ENCODE measurements at places on chromosomes 16 and 17.
A peak's percentile ranks its signal among the peaks of the same experiment; 100 is the strongest.

GRCh38 chr17:5282642-5283217 lies 646 bp downstream of the RABEP1 start:
- peak overlapping the region; percentile 90 for H3K4me3 ChIP-seq
- peak overlapping the region; percentile 88 for H3K27ac ChIP-seq

DNA sequence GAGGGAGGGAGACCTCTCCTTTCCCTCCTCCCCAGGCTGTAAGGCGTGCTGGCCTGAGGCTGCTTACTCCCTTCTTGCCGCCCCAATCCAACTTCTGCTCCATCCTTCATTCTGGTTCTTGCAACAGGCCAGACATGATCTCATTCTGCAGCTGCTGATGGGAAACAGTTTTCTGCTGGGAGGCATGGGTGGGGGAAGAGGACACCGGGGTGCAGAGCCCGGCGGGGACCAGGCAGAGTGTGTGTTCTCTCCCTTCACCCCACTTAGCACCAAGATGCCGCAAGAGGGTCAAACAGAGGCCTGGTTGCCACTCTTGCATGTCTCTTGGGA lies 1.4 kb downstream of the SARM1 start:
- no peaks in the 10 kb centered on the region for H3K27me3 ChIP-seq
- peaks cover 12% of the 10 kb centered on the region for H3K4me1 ChIP-seq
- no peak for DNase-seq
- H3K36me3 ChIP-seq = peaks cover 2% of the 10 kb centered on the region
- peak overlapping the region; percentile 79 for H3K4me3 ChIP-seq
- peak overlapping the region; percentile 60 for H3K27ac ChIP-seq

DNA sequence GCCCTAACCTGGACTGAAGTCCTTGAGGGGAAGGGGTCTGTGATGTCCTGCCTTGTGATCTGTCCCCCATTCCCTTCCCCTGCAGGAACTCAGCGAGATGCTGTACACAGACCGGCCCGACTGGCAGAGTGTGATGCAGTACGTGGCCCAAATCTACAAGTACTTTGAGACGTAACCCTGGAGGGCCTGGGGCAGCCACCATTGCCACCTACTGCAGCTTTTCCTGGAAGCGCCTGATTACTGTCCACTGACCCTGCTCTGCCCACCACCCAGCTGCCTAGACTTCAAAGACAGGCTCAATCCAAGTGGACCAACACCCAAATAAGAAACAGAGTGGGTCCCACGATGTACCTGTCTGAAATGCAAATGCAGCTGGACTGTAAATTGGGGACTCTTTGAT lies 153.4 kb downstream of the LGALS9B start:
- H3K27me3 ChIP-seq = no peaks in the 10 kb centered on the region
- no peak overlapping the region for H3K4me3 ChIP-seq
- no peaks in the 10 kb centered on the region for H3K4me1 ChIP-seq
- no peak overlapping the region for H3K27ac ChIP-seq
- DNase-seq = no peak
- no peaks in the 10 kb centered on the region for H3K36me3 ChIP-seq

- H3K27me3 ChIP-seq = peaks cover 17% of the 10 kb centered on the region
- H3K27ac ChIP-seq = no peak overlapping the region
- no peak overlapping the region for H3K4me3 ChIP-seq
These were observed 2.1 kb downstream of the ITGB4 start for GRCh38 chr17:75723171-75723930.

DNA sequence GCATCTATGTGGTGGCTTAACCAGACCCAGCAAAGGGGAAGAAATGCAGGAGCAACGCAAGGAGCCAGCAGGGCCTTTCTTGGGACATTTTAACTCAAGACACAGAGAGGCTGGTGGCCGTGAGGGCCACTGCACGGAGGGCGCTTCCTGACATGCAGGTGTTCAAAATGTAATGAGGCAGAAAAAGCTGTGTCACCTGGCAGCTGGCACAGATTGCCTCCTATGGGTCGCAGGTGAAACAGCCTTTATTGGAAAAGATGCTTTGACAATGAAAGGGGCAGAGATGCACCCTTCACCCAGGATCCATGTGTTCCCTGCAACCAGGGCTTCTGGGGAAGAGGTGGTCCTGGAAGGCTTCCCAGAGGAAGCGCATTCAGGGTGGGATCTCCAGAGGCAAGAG lies 219.3 kb downstream of the XYLT1 start:
- no peaks in the 10 kb centered on the region for H3K27me3 ChIP-seq
- peaks cover 8% of the 10 kb centered on the region for H3K36me3 ChIP-seq
- H3K4me1 ChIP-seq = peaks cover 3% of the 10 kb centered on the region
- no peak for DNase-seq

DNA sequence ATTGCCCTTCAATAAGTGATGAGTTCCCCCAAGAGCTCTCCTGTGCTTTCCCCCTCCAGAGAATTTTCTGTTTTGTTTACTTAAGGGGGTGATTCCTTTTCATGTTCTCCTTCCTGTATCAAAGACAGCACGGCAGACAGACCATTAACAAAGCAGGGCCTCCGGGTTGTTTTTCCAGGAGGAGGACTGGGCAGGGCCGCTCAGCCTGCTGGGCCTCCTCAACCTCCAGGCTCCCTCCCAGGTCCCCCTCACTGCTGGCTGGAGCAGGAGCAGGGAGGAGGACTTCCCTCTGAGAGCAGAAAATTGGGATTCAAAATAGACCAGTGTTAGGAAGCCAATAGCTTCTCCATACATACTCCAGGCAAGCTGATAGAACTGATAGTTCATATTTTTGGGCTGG lies 20.4 kb downstream of the SDK2 start:
- DNase-seq = no peak
- H3K4me3 ChIP-seq = no peak overlapping the region
- H3K4me1 ChIP-seq = no peaks in the 10 kb centered on the region

- H3K4me1 ChIP-seq = peaks cover 9% of the 10 kb centered on the region
- H3K4me3 ChIP-seq = no peak overlapping the region
- no peaks in the 10 kb centered on the region for H3K36me3 ChIP-seq
- no peak overlapping the region for H3K27ac ChIP-seq
- H3K27me3 ChIP-seq = no peaks in the 10 kb centered on the region
These were observed 66.0 kb upstream of the CDH5 start for GRCh38 chr16:66300501-66300900.

GRCh38 chr17:56786989-56787482 lies 46.7 kb downstream of the C17orf67 start:
- peak overlapping the region; percentile 81 for H3K27ac ChIP-seq
- H3K4me3 ChIP-seq = peak overlapping the region; percentile 50
- peaks cover 32% of the 10 kb centered on the region for H3K4me1 ChIP-seq
- peaks cover 12% of the 10 kb centered on the region for H3K36me3 ChIP-seq
- peak; percentile 80 for DNase-seq
- H3K27me3 ChIP-seq = no peaks in the 10 kb centered on the region

DNA sequence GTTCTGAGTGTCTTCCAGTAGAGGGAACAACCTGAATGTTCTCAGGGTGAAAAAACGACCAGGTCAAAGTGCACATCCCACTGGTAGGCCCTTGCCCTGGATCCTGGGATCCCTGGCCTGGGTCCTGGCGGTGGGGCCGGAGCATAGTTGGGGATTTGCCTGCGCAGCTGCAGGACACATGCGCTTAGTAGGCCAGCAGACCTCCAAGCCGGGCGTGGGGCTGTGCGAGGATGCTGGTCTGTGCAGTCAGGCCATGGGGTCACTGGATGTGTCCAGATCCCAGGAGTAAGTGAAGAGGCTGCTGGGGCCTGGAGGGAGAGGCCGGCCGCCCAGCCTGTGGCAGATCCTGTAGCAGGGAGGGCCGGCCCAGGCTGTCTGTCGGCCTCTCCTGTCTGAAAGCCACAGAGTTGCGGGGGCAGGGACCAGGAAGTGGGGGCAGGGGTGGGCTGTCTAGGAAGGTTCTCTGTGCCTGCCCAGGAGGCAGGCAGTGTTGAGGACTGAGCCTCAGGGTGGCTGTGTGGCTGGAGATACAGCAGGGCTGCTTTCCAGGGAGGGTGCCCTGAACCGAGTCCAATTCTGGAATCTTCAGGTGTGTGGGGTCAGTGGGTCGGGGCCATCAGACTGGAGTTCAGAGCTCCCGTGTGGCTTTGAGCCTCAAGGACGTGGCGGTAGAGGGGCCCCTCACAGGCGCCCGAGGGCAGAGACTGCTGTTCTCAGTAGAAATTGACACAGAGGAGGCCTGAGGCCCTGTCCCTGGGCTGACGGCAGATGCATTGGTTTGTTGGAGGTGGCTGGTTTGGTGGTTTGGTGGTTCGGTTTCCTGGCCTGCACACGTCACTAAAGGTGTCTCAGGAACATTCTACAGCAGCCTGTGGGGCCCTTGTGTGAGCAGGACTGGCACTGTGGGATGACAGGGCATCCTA lies 17.2 kb upstream of the NUDT16L1 start:
- no peaks in the 10 kb centered on the region for H3K27me3 ChIP-seq
- peaks cover 21% of the 10 kb centered on the region for H3K4me1 ChIP-seq
- H3K27ac ChIP-seq = peak overlapping the region; percentile 93
- H3K4me3 ChIP-seq = peak overlapping the region; percentile 65
- peaks cover 24% of the 10 kb centered on the region for H3K36me3 ChIP-seq
- DNase-seq = peak; percentile 80

DNA sequence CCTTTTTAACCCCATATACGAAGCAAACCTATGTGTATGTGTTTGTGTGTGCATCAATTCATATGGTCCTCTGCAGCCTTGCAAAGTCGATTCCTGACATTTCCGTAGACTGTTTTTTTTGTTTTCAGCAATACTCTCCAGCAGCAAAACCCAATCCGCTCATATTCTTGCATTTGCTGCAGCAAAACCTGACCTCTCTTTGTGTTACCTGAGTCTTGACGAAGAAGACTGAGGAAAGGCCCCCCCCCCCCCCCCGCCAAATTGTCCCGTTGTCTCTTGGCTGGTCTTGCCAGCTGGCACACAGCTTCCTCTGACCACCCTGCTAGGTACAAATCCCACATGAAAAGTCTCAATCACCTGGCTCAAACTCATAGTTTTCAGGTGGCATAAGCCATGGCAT lies 494.7 kb downstream of the WWOX start:
- no peak overlapping the region for H3K27ac ChIP-seq
- H3K36me3 ChIP-seq = no peaks in the 10 kb centered on the region
- H3K4me3 ChIP-seq = no peak overlapping the region
- no peaks in the 10 kb centered on the region for H3K27me3 ChIP-seq

DNA sequence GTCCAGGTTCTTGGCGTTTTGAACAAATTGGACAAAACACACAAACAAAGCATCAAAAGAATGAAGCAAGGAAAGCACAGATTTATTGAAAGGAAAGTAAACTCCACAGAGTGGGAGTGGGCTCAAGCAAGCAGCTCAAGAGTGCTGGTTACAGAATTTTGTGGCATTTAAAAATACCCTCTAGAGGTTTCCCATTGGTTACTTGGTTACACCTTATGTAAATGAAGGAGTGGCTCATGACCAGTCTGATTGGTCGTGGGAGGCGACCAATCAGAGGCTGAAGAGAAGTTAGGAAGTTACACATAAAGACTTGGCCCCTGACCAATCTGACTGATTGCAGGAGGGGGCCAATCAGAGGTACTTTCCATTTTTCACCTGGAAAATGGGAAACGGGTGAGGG lies 1373.8 kb upstream of the GOT2 start:
- no peak overlapping the region for H3K4me3 ChIP-seq
- no peak overlapping the region for H3K27ac ChIP-seq
- DNase-seq = no peak
- no peaks in the 10 kb centered on the region for H3K36me3 ChIP-seq
- no peaks in the 10 kb centered on the region for H3K27me3 ChIP-seq

DNA sequence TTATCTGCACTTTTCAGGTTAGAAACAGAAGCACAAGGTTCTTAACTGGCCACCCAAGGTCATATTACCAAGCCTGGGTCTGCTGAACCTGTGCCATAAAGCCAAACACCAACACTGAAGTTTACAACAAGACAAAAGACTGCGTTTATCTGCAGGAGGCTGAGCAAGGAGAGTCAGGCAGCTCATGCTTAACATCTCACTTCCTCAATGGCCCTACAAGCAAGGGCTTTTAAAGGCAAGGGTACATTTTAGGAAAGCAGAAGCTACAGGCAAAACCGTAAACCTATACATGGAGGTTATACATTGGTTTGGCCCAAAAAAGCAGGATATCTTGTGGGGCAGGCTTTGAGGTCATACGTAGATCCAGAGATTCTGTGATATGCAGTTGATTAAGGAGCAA lies 91.2 kb downstream of the GNAO1 start:
- DNase-seq = no peak
- H3K27ac ChIP-seq = no peak overlapping the region
- H3K27me3 ChIP-seq = no peaks in the 10 kb centered on the region
- no peaks in the 10 kb centered on the region for H3K36me3 ChIP-seq
- no peak overlapping the region for H3K4me3 ChIP-seq
- peaks cover 19% of the 10 kb centered on the region for H3K4me1 ChIP-seq
